ENCODE measurements at places on chromosomes 11 and 22.

GRCh38 chr11:127242676-127243075, 242.1 kb upstream of the KIRREL3 start:
- DNase-seq: no peak

GRCh38 chr22:27195494-27195893, 538.1 kb downstream of the MIAT start:
- no peak for DNase-seq

DNA sequence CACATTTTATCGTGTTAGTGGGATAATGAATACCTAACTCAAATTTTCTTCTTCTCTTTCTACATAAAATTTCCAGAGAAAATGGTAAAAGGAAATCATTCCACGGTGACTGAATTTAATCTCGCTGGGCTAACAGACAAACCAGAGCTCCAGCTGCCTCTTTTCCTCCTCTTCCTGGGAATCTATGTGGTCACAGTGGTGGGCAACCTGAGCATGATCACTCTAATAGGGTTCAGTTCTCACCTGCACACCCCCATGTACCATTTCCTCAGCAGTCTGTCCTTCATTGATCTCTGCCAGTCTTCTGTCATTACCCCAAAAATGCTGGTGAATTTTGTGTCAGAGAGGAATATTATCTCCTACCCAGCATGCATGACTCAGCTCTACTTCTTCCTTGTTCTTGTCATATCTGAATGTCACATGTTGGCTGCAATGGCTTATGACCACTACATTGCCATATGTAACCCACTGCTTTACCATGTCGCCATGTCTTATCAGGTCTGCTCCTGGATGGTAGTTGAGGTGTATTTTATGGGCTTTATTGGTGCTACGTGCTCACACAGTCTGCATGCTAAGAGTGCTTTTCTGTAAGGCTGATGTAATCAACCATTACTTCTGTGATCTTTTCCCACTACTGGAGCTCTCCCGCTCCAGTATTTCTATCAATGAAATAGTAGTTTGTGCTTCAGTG, 24.1 kb downstream of the OR10D3 start:
- no peak for DNase-seq

DNA sequence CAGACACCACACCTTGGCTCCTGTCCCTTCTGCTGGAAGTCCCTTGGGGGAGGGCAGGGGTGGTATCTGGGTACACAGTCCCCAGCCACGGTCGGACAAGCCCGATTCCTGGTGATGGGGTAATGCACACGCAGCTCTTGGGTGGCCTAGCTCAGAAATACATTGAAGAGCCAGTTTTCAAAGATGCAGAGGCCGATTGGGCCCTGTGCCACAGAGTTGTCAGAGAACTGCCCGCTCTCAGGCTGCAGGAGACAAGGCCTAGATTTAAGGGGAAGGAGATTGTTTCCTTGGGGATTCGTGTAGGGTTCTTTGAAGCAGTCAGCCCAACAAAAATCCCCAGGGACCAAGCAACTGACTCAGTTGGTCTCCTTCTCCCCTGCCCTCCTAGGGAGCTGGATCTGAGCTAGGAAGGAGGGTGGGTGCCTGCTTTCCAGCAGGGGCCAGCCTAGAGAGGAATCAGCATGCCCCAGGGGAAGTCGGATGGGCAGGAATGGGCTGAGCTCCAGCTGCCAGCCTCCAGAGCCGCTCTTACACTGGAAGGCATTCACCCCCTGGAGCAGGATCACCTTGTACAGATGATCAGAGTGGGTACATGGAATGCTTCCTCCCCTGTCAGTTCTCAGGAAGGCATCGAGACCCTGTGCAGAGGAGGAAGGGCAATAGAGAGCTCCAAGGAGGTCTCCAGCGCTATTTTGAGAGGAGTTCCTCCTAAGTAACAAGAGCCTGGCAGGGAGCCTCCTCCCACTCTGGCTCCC, 3.3 kb upstream of the SCN4B start:
- no peak for DNase-seq

DNA sequence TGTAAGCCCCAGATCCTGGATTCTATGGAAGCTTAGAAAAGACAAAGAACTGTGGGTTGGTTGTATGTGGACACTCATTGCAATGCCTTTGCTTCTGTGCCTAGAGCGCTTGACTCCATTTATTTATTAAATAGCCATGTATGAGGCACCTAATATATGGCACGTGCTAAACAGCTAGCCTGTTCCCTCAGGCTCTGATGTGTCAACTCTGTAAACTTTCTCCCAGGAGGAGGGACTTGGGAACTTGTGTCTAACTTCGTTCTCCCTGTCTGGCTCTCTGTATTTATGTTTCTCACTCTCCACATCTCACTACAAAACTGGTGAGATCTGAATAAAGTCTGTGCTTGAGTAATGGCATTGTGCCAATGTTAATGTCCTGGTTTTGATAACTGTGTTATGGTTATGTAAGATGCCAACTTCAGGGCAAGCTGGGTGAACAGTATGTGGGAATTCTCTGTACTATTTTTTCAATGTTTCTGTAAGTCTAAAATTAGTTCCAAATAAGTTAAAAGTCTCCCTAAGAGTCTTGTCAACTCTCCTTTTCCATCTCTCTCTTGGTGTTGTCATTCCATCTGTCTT, 34.1 kb upstream of the ZBTB16 start:
- no peak for DNase-seq

DNA sequence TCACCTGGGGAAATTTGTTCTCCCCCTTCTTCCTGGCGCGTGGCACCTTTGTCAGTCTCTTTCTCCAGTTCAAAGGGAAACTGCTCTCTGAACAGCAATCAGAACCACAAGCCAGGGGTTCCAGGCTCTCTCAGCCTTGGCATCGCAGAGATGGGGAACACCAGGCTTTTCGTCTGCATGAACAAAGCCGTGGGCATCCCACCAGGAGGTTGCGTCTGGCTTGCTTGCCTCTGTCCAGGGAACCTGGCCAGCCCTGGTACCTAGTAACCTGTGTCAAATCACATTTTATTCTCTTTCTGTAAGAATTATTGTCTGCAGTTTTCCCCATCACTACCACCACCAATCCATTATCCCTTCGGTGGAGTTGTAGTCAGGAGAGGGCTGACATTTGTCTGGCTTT, 107.0 kb downstream of the WNT7B start:
- no peak for DNase-seq

GRCh38 chr11:116916052-116916451, 78.6 kb upstream of the APOA1 start:
- no peak for DNase-seq

- no peak for DNase-seq
These were observed 8.7 kb upstream of the RGL4 start for GRCh38 chr22:23682077-23682476.
